Activated effector memory CD4-positive, alpha-beta T cell treated with Interleukin-2 at 50 U/mL for 16 hours (primary cell): ENCODE measurements at places on chromosomes 7 and 10.

- DNase-seq: no peak
Measured at GRCh38 chr10:16947069-16947468, 129.8 kb upstream of the RSU1 start.

DNA sequence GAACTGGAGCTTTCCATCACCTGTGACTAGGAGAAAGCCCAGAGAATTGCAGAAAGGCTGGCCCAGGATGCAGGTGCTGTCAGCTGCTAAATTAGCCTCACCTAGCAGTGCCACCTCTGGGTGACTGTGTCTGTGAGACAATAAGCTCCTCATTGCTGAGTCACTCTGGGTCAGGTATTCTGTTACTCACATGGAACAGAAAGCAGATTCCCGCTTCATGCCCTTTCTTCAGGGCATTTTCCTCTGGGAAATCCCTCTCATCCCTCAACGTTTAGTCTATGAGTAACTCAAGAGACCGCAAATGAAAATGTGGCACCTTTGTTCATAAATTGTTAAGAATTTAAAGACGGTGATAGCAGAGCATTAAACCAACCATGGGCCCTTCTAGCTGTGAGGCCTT, 184.0 kb downstream of the ADAM12 start:
- DNase-seq: no peak

DNA sequence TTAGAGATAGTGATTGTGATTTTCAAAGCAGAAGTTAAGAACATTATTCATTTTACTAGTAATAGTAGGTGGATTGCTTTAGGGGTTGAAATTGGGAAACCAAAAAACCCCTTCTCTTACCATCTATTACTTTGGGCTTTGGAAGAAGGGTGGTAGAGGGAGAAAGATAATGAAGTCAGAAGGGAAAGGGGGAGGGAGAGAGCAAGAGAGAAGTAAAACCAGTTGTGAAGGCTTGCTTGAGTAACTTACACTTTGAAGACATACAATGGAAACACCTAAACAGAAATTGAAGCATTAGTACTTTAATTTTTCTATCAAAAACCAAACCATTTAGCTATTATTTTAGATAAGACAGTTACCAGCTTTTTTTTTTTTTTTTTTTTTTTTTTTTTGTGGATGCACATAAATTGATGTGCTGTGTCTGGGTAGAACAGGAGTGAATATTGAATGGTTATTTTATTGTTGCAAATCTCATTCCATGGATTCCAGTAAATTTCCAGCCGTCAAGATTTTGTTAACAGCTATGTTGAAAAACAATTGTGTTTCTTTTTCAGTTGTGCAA, 5.5 kb downstream of the PRKAR2B start:
- no peak for DNase-seq

DNA sequence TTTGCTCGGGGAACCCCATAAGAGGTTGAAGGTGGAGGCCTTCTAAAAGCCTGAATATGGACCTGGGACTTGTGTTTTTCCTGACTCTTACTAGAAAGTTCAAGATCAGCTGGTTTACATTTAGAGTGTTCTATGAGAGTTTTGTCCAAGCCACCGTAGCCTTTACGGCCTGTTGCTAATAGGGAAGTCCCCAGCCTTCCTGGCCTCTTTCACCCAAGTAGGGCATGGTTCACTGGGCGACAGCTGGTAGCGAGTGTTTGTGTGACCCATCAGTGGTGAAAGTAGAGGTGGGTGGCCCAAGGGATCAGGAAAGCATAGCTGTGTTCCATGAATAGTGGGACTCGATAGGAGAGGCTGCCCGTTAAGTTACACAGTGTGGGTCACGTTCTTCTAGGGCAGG, 60.1 kb downstream of the RABGEF1 start:
- no peak for DNase-seq

DNA sequence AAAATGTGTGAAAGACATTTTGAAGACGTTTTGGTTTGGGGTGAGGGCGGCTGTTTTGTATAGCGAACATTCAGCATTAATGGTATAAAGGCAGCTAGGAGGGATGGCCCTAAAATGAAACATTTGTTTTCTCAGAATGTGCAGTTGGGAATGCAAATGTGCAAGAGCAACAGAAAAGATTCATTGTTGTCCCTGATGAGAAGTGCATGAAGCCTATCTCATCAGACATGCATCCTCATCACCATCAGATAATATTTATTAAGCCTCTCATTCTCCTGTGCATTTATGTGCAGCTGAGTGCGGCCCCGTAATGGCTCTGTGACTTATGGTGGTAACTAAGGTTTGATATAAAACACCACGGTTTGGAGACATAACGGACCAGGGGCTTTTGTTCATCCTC, 199.5 kb downstream of the GFRA1 start:
- DNase-seq: no peak
